ENCODE measurements at places on chromosomes 12 and 14. TPM values are rescaled to one million over a fixed set of nuclear protein-coding genes. Genes with fewer than 3 reads are reported as not detected.

DNA sequence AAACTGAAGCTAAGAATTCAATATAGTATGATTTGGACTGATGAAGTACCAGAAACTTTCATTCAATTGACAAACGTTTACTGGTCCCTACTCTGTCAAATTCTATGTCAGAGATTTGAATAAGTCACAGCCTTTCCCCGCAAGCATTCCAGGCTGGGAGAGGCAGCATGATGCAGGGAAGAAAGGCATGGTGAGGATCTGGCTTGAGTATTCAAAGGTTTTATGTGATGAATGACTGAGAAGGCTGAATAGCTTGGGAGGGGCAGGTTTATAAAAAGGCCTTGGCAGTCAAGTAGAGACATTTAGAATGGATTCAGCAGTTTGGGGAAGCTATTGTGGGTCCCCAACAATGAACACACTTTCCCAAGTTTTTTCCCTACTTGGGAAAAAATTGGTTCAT lies 431.8 kb downstream of the DPF3 start:
- no peak for DNase-seq

- DNase-seq = no peak
Measured at GRCh38 chr12:60169904-60170303, 574.1 kb downstream of the SLC16A7 start.

DNA sequence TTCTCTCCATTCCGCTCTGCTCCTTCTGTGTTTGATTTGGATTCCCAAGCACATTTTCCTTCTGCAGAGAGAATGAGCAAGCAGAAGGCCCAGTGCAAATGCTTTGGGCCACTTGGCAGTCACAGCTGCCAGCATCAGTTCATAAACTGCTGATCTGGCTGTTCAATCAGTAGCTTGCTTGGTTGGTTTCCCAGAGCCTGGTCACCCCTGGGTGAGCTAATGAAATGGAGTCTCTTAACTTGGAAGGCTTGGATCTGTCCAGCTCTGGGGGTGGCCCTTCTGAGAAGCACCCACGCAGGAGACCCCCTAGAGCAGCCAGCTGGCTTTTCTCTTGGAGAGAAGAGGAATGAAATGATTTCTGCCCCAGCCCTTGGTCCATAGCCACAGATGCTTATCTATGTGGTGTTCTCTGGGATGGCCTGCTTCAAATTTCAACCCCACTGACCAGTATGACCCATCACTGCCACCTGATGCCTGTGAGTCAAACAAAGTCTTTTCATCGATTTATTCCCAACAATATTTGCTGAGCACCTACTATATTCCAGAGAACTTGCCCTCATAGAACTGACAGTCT lies 30.3 kb downstream of the FAIM2 start:
- no peak for DNase-seq

- DNase-seq = no peak
Measured at GRCh38 chr12:127635838-127636237, 631.1 kb upstream of the TMEM132C start.

GRCh38 chr14:84456946-84457345 lies 1073.0 kb upstream of the FLRT2 start:
- no peak for DNase-seq

DNA sequence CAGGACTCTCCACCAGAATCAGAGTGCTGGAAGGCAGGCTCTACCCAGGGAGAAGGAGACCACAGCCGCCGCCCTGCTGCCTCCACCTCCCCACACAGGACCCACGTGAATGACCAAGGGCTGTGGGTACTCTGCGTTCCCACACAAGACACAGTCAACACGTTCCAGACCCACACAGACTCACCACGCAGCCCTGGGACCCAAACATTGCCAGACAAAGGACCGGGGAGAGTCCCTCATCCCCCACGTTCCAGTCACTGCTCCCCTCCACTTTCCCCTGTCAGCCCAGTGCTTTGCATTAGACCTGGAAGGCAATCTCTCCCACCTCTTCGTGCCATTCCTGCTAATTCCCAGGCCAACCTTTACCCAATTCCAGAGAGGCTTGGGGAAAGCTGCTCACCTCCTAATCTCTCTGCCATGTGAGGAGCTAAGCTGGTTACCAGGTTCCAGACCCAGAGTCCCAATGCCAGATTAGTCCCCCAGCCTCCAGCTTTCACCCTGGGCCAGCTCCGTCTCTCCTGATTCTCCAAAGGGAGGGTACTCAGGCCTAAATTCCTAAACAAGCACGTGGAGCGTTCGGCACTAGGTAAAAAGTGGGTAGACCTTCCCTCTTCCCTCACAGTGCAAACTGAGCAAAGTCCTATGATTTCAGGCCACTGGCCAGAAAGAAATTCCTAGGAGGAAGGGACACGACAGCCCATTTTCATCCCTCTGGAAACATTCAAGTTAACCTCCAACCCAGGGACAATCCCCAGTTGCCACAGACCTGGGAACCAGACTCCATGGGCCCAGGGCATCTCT lies 4.9 kb downstream of the SLC6A13 start:
- no peak for DNase-seq

- DNase-seq = no peak
Measured at GRCh38 chr12:101963697-101964096, 86.3 kb downstream of the DRAM1 start.

The PRKAG1 gene
- 85.0 TPM for total RNA-seq

Measured in activated T-helper 1 cell treated with anti-CD3 and anti-CD28 coated beads, Interleukin-12 subunit alpha, Interleukin-12 subunit beta, Interleukin-2, Interleukin-4 antibody, amounts not matched to agents 30 ng/mL and 10 ng/mL and 1 ng/mL, durations not matched to agents 14 hours and 24 hours and 36 hours (primary cell).